ENCODE measurements at places on chromosomes 16 and 17. TPM values are rescaled to one million over a fixed set of nuclear protein-coding genes. Genes with fewer than 3 reads are reported as not detected.
A peak's percentile ranks its signal among the peaks of the same experiment; 100 is the strongest.

- H3K27ac ChIP-seq, result no peak overlapping the region
- H3K36me3 ChIP-seq, result no peaks in the 10 kb centered on the region
- H3K4me3 ChIP-seq, result no peak overlapping the region
- H3K4me1 ChIP-seq, result no peaks in the 10 kb centered on the region
Measured at GRCh38 chr17:80751070-80751945, 206.7 kb downstream of the RPTOR start.

GRCh38 chr16:81546781-81547180, 102.2 kb downstream of the CMIP start:
- no peak overlapping the region for H3K4me3 ChIP-seq
- H3K27ac ChIP-seq, result no peak overlapping the region
- peaks cover 7% of the 10 kb centered on the region for H3K4me1 ChIP-seq
- no peaks in the 10 kb centered on the region for H3K36me3 ChIP-seq

DNA sequence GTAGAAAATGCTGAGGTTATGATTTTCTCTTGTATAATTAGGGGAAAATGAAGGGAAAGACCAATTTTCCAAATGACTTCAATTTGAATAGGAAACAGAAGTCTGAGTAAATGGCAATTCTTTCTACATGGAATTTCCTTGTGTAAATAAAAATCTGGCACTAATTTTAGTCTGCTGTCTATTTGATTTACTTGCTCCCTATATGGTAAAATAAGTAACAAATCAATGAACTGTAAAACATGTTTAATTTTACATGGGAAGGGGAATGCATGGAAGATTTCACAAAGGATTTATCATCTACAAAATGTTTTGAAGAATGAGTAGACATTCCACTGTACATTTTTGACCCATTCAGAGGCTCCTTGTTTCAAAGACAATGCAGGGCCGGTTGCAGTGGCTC, 811.6 kb upstream of the GOT2 start:
- DNase-seq, result no peak
- H3K27me3 ChIP-seq, result no peaks in the 10 kb centered on the region
- no peak overlapping the region for H3K27ac ChIP-seq
- no peak overlapping the region for H3K4me3 ChIP-seq
- no peaks in the 10 kb centered on the region for H3K4me1 ChIP-seq

NTHL1 gene
- 11.7 TPM for total RNA-seq

DNA sequence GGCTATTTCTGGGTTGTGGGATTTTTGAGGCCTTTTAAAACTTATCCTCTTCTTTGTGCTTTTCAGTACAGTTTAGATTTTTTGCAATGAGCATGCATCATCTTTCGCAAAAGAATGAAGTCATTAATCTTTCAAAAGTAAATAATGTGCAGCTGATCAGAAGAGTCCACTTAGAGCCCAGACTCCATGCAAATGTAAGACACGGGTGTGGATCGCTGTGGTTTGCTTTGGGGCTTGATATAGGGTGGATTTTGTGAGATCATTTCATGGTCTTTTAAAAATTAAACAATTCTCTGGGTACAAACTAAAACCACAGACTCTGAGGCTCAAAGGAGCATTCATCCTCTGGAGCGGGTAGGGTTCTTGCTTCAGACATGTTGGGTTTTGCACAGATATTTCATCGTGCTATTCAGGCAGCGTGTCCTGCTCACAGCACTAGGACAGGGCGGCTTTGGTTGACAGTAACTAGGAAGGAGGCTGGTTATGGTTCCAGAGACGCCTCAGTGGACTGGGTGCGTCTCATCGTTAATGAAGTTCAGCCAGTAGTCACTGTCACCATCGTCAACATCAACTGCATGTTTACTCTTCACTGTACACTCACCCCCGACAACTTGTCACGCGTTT, 129.4 kb upstream of the PLCG2 start:
- H3K27me3 ChIP-seq, result no peaks in the 10 kb centered on the region
- H3K4me3 ChIP-seq, result no peak overlapping the region
- no peaks in the 10 kb centered on the region for H3K36me3 ChIP-seq
- H3K4me1 ChIP-seq, result no peaks in the 10 kb centered on the region

CES2 gene
- total RNA-seq, result 144 TPM

DNA sequence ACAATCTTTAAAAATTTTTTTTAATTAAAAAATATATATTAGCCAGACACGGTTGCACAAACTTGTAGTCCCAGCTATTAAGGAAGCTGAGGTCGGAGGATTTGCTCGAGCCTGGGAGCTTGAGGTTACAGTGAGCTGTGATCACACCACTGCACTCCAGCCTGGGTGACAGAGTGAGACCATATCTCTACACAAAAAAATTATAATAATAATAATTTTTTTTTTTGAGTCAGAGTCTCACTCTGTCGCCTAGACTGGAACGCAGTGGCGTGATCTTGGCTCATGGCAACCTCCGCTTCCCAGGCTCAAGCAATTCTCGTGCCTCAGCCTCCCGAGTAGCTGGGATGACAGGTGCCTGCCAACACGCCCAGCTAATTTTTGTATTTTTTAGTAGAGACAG, 23.8 kb downstream of the LITAF start:
- H3K4me3 ChIP-seq, result no peak overlapping the region
- DNase-seq, result no peak
- H3K27me3 ChIP-seq, result no peaks in the 10 kb centered on the region

- H3K27me3 ChIP-seq, result no peaks in the 10 kb centered on the region
- H3K4me3 ChIP-seq, result no peak overlapping the region
- peaks cover 39% of the 10 kb centered on the region for H3K4me1 ChIP-seq
- DNase-seq, result no peak
- H3K36me3 ChIP-seq, result no peaks in the 10 kb centered on the region
- H3K27ac ChIP-seq, result peak overlapping the region; percentile 76
Measured at GRCh38 chr16:82716361-82716855, 89.6 kb downstream of the CDH13 start.

KRTAP4-12 gene
- total RNA-seq, result not detected

DNA sequence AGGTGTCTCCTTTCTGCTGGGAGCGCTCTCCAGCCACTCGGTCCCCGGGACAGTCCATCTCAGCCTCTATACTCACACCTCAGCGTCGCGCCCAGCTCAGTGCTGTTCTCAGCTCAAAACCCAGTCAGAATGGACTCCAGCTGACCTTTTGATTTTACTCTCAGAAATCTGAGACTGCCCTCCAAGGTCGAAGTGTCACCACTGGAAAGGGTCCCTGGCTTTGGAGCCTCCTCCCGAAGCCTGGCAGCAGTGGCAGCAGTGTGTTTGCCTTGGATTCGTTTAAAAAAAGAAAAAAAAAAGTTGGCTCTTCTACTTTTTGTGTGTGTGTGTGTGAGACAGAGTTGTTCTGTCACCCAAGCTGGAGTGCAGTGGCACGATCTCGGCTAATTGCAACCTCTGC, 10.4 kb downstream of the KLHL36 start:
- H3K27me3 ChIP-seq, result no peaks in the 10 kb centered on the region
- H3K36me3 ChIP-seq, result peaks cover 90% of the 10 kb centered on the region
- no peak overlapping the region for H3K4me3 ChIP-seq
- peaks cover 3% of the 10 kb centered on the region for H3K4me1 ChIP-seq

DNA sequence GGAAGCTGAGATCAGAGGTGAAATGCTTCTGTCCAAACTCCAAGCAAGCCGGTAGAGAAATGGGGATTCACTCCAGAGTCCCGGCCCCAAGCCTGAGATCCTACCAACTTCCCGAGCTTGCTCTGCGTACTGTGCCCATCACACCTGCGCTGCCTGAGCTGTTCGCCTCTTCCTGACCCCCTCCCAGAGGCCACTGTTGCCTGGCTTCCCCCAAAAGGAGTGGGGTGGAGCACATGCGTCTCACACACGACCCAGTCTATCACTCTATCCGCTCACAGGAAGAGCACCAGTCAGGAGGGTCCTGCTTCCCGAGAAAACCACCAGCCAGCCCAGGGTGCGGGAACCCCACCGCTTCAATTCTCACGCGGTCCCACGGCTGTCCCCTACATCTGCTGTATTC, 13.5 kb upstream of the C16orf95 start:
- H3K27ac ChIP-seq, result no peak overlapping the region
- no peak for DNase-seq
- no peaks in the 10 kb centered on the region for H3K27me3 ChIP-seq

- H3K36me3 ChIP-seq, result no peaks in the 10 kb centered on the region
- no peak overlapping the region for H3K27ac ChIP-seq
- H3K4me1 ChIP-seq, result no peaks in the 10 kb centered on the region
Measured at GRCh38 chr16:1430214-1430758, 592 bp upstream of the PERCC1 start.
